ENCODE measurements at places on chromosomes 5 and 9.

- peak; percentile 24 for DNase-seq
These were observed 19.9 kb upstream of the TMEM250 start for GRCh38 chr9:136138566-136138965.

GRCh38 chr5:62460578-62460983, 48.0 kb downstream of the IPO11 start:
- DNase-seq = no peak

- DNase-seq = no peak
These were observed 7.1 kb downstream of the GTF3C5 start for GRCh38 chr9:133037775-133038515.

DNA sequence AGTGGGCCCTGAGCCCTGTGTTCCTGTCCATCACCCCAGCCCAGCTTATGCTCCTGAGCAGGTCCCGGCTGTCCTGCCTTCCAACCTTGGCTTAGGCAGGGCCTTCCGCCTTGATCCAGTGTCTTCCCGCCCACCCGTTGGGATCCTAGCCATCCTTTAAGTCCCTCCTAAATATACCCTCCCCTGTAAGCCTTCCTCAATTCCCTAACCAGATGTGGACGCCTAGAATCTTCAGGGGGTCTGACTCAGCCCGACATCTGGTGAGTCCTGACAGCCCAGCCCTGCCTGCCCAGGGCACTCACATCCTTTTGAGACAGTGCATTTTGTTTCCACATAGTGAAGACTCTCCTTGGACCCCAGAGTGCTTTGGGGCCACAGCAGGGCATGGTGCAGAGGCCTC, 23.7 kb downstream of the SLC6A7 start:
- DNase-seq = no peak

DNA sequence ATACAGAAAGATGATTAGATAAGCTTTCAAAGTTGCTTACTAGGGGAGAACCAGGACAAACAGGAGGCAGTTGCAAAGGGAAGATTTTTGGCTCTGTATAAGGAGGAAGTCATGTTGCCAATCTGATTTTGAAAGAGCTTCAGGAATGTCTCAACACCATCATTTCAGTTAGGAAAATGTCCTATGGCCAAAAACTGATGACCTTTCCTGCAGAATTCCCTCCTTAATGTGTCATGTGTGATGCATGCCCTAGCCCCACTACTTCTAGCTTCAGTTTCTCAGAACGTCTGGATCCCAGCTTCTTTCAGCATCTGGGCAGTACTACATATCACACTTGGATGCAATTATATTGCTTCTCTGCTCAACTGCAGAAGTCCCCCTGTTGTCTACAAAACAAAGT, 211.5 kb upstream of the NREP start:
- DNase-seq = no peak

DNA sequence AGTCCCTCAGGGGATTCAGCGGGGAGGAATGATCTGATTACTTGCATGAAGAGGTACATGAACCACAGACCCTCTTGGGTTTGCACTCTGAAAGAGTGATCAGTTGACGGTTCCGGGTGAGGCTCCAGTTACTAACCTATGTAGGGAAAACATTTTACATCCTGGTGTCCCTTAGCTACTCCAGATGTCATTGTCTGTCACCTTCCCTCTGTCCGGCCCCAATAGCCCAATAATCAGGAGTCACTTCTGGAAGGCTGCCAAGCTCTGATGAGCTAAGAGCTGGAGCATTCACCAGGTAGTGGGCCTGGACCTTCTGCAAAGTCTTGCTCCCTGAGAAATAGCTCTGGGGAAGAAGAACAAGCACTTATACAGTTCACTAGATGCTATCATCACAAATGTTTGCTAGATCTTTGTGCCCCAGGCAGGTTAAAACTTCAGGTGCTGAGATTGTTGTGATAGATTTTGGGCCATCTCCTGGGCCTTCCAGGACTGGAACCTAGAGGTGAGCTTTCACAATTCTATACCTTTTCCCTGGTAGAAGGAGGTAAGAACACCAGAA, 64.5 kb downstream of the ENTREP1 start:
- no peak for DNase-seq

DNA sequence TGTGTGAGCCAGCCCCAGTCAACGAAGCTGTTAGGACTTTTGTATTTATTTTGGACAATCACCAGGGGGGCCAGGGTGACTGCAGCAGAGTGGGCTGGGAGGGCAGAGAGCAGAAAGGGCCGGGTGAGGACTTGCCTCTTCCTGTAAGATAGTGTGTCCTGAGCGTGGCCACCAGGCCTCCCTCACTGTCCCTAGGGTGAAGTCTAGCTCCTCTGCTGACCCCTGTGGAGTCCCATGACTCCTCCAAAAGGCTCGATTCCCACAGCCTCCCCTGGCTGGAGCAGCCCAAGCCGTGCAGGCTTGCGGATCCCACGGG, 147.8 kb downstream of the RXRA start:
- DNase-seq = no peak
